Left lung (tissue), 14 donors: ENCODE measurements at places on chromosomes 7 and 10. TPM values are rescaled to one million over a fixed set of nuclear protein-coding genes. Genes with fewer than 3 reads are reported as not detected.

Gene AGR3
- total RNA-seq: 132 TPM

Gene SLC26A4
- total RNA-seq: 0.82 TPM

Gene NXPH1
- total RNA-seq: not detected

Gene TDRD1
- 0.17 TPM for total RNA-seq

Gene CCDC201
- total RNA-seq: not detected

Gene CBX3
- 107 TPM for total RNA-seq

Gene PLEKHS1
- total RNA-seq: 4.7 TPM

Gene CTAGE8
- 3.0 TPM for total RNA-seq

Gene MRLN
- not detected for total RNA-seq

Gene HPSE2
- total RNA-seq: 0.99 TPM

Gene DTX2
- 40.9 TPM for total RNA-seq
